Naive thymus-derived CD4-positive, alpha-beta T cell (primary cell): ENCODE measurements at places on chromosomes 5 and 9. TPM values are rescaled to one million over a fixed set of nuclear protein-coding genes. Genes with fewer than 3 reads are reported as not detected.

DNA sequence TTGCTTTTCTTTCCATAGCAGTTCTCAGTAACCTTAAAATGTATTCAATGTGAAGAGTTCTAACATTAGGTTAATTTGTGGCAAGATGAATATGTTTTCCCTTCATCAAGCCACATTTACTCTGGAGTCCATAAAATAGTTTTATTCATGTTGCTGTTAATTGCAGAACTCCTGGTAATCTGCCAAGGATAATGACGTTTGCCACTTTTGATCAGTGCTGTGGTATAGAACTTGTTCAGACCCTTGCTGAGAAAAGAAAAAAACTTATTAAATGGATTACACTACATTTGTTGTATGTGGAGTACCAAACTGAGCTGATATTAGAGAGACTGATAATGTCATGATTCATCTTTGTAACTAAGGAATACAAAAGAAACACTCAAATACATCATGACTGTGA lies 212.4 kb upstream of the DMAC1 start:
- DNase-seq: no peak

DNA sequence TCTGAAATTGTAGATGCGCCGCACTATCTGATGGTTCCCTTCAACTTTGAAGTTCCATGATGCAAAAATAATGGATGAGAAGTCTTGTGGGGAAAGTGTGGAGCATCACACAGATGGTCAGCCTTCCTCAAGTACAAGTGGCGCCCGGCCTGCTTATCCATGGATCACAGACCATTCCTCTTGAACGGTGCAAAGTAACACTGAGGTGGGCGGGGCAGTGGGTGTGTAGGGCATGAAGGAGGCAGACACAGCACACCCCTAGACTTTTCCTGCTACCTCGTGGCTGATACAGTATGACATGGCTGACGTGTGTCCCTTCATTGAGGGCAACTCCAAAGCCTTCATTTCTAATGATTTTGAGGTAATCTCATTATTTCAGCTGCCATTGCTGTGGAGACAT lies 2.5 kb upstream of the GNG10 start:
- DNase-seq: no peak

- no peak for DNase-seq
Observed at GRCh38 chr9:93196096-93197055, 12.4 kb downstream of the WNK2 start.

DNA sequence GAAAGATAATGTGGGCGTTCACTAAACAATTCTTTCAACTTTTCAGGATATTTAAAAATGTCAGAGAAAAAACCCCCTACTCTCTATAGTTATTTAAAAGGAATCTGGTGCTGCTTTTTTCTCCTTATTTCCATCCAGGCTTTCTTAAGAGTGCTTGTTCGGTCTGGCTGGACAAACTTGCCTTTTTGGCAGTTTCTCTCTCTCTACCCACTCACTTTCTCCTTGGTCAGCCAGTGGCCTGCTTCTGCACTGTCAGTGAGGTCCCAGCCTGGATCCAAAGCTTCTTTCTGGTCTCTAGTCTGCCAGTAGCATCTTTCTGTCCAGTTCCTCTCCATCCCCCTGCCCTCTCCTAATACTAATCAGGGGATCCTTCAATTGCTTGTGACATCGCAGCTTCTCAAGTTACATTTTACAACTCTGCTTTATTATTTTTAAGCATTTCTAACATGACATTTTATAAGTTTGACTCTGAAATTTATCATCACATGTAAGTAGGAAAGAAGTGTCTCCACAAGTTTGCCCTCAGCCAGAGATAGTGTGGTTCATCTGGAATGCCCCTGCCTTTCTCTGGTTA lies 50.4 kb downstream of the PIK3R1 start:
- no peak for DNase-seq

- DNase-seq: no peak
Observed at GRCh38 chr9:93477397-93477796, 24.0 kb upstream of the FAM120AOS start.

- DNase-seq: no peak
Observed at GRCh38 chr9:104177676-104178075, 83.6 kb downstream of the SMC2 start.

DNA sequence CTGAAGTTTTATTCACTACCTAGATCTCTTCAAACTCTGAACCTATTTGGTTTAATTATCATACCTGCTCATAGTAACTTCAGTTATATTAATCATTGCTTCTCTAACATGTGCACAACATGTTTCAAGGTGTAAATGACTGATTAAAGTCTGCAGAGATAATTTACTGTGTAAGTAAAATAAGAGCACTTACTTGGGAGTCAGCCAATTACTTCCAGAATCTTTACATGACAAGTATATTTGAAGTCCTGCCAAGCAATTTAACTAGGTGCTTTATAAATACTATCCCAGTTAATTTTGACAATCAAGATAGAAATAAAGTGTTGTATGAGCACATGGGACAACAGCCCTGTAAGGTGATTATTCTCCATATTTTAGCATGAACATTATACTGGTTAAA lies 109.9 kb downstream of the RFX3 start:
- DNase-seq: no peak

- DNase-seq: no peak
Observed at GRCh38 chr9:135326141-135326540, 153.4 kb upstream of the PPP1R26 start.

- DNase-seq: no peak
Observed at GRCh38 chr5:125696762-125697161, 726.4 kb upstream of the GRAMD2B start.

- no peak for DNase-seq
Observed at GRCh38 chr5:36717131-36717695, 110.8 kb downstream of the SLC1A3 start.

- no peak for DNase-seq
Observed at GRCh38 chr5:146745931-146746577, 132.5 kb downstream of the PPP2R2B start.

- DNase-seq: no peak
Observed at GRCh38 chr9:25913806-25914205, 235.6 kb upstream of the TUSC1 start.

DNA sequence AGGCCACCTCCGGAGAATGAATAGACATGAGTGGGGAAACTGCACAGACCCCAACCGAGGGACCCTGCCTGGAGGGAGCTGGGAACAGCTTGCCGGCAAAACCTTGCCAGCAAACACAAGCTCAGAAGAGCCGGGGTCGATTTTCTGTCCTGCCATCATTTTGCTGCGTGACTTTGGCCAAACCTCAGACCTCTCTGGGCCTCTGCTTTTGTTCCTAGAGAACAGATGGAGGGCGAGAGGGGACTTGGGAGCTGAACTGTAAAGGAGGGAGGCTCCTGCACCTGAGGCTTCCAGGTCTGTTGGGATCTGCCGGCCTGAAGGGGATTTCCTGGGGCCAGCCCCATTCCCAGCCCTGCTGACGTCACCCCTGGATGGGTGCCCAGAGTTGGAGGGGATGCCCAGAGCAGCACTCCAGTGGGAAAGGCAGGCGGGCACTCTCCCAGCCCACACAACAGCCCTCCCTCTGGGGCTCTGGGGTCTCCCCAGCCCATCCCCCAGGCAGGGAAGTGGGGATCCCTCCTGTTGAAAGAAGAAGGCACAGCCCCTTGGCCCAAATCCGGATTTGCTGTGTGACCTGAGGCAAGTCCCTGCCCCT lies 40.4 kb upstream of the SYNPO start:
- DNase-seq: no peak

DNA sequence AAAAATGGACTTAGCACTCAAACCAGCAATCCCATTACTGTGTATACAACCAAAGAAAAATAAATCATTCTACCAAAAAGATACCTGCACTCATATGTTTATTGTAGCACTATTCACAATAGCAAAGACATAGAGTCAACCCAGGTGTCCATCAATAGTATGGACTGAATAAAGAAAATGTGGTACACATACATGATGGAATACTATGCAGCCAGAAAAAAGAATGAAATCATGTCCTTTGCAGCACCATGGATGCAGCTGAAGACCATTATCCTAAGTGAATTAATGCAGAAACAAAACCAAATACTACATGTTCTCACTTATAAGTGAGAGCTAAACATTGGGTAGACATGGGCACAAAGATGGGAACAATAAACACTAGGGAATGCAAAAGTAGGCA lies 236.8 kb upstream of the POU5F2 start:
- DNase-seq: no peak

DNA sequence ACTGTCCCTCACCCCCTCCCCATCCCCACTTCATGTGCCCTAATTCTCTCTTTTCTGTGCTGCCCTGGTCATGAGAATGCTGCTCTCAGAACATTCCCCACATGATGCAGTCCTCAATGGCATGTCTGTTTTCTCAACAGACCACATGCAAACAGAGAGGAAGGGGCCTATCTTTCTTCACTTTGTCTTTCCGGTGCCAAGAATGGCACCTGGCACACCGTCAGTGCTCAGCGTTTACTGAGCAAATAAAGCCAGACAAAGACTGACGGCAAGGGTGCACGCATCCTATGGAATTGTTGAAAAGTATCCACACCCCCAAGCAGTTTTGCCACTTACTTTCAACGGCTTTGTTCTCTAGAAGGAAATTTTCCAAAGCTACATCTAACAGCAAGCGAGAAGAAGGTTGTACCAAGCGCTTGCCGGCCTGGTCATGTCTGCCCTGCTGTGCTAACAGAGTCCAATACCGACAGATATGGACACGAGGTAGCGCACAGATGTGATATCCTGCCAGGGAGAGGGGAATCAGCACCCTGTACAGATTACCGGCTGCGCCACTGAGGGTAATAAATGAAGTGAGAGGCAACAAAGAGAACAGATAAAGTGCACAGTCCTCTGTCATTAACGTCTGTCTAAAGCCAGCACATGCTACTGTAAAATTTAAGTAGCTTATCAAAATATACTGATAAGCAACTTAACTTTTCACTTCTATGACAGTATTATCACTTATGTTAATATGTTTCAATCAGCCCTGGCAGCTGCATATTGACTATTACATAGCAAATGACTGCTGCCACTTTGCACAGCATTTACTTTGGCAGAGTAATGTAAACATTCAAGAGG lies 251.7 kb downstream of the DENND1A start:
- no peak for DNase-seq

- no peak for DNase-seq
Observed at GRCh38 chr9:79592726-79593493, 21.1 kb downstream of the TLE4 start.

- DNase-seq: no peak
Observed at GRCh38 chr5:167642779-167643517, 648.5 kb upstream of the WWC1 start.

GRCh38 chr9:76490249-76490990 lies 31.4 kb downstream of the GCNT1 start:
- DNase-seq: no peak

ENG gene
- polyA plus RNA-seq: 6.4 TPM

PCDHGB1 gene
- not detected for polyA plus RNA-seq

PCDHGA9 gene
- polyA plus RNA-seq: not detected

EFNA5 gene
- polyA plus RNA-seq: not detected

ZNF366 gene
- polyA plus RNA-seq: not detected

TTF1 gene
- polyA plus RNA-seq: 6.3 TPM

IPPK gene
- polyA plus RNA-seq: 2.8 TPM

PCDHB16 gene
- polyA plus RNA-seq: not detected
